ENCODE measurements at places on chromosomes 4 and X.

DNA sequence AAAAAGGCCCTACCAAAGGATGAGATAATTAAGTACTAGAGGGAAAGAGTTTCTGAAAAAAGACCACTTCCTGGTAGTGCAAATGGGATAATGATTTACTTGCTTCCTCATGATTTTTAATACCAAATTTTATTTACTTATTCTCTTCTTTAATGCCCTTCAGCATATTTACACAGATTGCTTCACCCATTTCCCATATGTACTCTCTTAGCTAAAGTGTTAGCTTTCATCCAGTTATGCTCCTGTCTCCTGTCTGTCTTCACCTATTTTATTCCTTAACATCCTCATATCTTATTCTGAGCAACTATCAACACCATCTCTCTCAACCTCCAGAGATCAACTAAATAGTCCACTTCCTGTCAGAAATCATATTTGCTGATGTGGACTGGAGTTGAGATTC is 183.2 kb upstream of the HS3ST1 start:
- DNase-seq, result no peak

DNA sequence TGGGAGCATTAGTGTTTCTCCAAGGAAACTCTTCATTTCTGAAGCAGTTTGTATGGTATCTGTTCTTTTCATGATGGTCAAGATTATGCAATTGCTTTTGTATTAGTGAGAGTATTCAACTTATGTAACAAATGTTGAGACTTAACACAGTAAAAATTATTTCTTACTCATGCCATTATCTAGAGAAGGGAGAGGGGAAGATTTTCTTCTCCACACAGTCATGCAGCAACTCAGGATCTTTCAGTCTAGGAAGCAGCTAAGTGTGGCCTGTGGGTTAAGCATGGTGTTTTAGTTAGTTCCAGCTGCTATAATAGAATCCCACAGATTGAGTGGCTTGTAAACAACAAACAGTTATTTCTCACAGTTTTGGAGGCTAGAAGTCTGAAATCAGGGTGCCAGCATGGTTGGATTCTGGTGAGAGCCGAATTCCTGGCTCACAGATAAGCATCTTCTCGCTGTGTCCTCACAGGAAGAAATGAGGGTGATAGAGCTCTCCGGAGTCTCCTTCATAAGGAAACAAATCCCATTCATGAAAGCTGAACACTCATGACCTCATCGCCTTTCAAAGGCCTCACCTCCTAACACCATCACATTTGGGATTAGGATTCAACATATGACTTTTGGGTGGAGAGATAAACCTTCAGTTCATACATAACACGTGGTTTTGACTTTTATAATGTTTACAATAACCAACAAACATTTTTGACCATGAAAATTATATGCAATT is 101.2 kb downstream of the FRMPD4 start:
- DNase-seq, result no peak

DNA sequence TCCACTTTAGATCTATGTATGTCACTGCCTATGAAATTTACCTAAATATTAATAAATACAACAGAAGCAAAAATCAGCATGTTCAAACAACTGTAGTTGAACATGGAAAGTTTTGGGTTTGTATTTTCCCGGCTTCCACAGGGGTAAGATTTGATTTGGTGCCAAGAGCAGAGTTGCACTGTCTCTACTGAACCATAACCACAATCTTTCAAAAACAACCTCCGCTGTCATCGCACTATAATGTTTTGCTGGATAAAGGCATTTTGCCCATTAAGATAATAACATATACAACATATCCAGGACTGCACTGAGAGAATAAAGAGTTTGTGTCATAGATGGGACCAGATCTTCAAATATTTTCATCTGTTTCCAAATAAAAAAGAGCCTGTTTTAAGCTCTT is 94.9 kb downstream of the TENM3 start:
- DNase-seq, result no peak

DNA sequence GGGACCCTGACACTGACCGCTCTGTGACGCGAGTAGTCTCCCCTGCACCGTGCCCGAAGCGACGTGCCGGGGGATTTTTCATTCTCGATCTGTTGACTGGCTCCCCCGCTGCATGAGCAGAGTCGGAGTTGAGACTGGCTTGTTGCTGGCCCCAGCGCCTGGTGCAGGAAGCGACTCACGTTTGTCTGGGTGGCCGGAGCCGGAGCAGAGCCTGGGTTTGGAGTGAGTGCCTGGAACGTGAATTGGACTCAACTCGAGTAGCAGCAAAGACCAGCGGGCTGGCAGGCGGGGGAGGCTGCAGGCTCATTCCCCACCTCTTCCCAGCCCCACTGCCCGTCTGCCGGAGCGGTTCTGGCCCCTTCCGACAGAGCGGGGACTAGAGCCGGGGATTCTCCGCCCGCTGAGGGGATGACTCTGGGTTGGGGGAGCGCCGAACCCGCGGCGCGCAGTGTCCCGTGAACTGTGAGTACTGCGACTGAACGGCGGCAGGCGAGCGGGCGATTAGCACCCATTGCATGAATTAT is 554 bp downstream of the PCDH7 start:
- DNase-seq, result no peak

DNA sequence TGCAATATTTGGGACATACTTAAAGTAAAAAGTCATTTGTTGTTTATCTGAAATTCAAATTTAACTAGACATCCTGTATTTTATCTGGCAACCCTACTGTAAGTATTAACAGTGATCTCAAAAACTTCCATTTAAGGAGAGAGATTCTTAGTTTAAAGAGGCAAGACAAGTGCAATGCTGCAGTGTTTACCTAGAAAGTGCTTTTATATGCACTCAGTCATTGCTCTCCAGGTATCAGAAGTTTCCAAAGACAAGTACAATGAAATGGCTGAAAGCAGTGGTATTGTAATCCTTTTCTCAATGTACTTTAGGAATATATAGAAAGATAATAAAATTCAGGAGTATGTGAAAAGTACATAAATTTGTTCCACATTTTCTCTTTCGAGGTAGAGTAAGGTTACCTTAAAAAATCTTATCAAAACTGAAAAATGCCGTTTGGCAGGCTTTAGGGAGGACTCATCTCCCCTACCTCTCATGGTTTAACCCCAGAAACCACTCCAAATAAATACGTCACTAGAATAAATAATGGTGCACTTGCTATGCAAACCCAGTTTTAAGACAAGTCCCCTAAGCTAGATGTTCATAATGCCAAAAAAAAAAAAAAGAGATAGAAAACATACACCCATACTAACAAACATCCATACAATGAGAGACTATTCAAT is 45.7 kb downstream of the ELF2 start:
- DNase-seq, result no peak

- DNase-seq, result no peak
These were observed 80.4 kb upstream of the GPC4 start for GRCh38 chrX:133495464-133496391.

DNA sequence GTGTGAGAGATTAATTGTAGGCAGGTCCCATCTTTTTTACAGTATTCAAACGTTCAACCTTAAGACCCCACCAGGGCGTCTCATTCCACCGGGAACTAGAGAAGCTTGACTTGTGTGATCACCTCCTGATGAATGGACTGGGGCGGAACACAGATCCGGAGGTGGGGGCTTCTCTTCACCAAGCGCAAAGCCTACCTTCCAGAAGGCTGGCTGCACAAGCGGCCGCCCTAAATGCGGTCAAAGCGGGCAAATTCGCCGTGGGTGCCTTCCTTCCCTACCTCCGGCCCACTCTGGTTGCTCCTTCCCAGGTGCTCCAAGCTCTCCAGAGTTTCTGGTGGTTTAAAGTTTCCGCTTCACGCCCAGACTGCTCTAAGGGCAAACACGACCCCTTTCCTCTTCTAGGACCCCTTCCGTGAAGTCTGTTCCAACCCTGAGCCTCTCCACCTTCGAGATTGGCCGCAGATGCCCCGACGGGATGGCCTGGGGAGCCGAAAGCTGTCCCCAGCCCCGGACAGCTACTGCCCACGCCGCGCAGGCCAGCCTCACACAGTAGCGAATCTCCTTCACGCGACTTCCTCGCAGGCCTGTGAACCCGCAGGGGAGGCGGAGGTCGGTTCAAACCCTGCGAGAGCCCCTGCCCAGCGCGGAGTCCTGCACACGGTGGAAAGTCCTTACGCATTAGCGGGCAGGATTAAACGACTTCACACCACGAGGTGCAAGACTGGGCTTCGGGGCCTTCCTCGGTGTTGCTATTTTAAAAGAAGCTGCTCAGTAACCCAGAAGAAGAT is 1.6 kb upstream of the WWC2 start:
- no peak for DNase-seq

- DNase-seq, result no peak
These were observed 105.8 kb downstream of the CXCL13 start for GRCh38 chr4:77711469-77711868.

- no peak for DNase-seq
These were observed 255.2 kb downstream of the SLC39A8 start for GRCh38 chr4:102089850-102090621.

GRCh38 chr4:53233114-53233795 is 132.6 kb downstream of the SCFD2 start:
- DNase-seq, result no peak

- no peak for DNase-seq
These were observed 905.3 kb upstream of the INTU start for GRCh38 chr4:126727461-126727860.

DNA sequence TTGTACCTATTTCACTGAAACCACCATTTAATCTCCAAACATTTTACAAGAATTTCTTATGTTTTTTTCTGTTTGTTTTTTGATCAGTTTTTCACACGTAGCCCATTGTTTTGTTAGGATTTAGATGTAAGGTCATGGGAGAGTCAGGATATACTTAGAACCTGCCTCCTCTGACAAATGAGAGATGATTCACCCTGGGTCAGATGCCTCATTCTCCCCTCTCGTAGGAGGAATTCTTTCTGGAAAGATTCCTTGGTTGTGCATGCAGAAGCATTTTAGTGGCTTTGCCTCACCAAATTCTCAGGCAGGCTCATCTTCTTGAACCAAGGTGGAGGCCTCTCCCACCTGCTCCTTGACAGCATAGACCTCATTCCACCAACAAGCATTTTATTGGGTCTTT is 599.3 kb downstream of the SPRY1 start:
- no peak for DNase-seq

- DNase-seq, result peak; percentile 6
These were observed 182.5 kb upstream of the NPY2R start for GRCh38 chr4:155025762-155026457.

DNA sequence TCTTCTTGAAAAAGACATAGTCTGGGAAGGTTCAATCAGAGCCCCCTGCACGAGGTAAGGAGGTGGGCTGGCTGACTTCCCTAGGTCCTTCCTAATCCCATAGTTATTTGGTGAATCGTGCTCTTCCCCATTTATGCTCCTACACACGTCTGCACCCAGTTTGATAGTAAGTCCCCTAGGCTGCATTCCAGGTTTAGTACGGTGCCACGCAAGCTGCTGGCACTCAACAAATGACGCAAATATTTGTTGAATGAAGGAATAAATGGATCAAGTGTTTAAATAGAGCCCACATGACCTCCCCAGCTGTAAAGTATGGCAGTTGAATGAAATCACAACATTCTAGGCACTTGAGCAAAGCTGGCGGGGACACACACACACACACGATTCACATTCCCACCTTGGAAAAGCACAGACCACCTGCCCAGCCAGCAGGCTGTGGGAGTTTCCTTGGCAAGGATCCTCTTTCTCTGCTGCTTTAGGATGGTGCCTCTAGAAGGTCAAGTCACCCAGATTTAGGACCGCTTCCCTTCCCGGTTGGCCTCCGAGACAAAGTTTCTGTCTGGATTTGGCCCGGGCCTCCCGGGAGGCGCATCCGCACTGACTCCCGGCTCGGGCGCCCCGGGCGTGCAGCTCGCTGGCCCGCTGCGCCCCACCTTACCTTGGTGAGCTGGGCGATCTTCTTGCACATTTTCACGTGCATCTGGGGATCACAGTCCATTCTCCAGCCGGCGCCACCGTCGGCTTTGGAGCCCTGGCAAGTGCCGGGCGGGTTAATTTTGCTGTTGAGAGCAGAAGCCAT is 721 bp downstream of the FAM184B start:
- peak; percentile 2 for DNase-seq

GRCh38 chr4:47084795-47085194 is 53.4 kb downstream of the GABRB1 start:
- no peak for DNase-seq

DNA sequence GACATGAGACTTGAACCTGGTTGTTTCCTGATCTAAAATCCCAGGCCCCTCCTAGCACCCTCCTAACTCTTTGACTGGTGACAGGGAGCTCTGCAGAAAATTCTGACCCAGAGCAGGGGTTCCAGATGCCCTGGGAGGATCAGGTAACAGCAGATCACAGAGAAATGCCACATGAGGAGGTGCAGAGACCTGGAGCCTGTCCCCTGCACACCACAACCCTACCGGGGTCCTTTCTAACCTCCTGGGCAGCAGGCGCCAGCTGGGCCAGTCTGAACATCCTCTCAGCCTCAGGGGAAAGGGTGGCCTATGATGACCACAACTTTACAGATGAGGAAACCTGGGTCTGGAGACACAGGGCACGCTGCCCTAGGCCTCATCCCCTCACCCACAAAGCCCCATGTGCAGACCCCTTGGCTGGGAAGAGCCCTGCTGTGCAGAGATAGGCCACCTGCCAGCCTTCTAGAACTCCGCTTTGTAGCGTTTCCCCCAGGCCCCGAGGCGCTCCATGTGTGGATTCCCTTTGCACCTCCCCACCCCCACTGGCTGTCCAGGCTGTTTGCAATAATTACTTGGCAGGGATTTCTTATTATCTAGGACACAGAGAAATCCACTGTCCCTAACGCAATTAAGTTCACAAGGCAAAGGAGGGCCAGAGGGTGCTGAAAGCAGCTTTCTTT is 36.5 kb downstream of the WDR1 start:
- DNase-seq, result no peak

GRCh38 chr4:174222266-174222872 is 61.1 kb downstream of the FBXO8 start:
- DNase-seq, result no peak

GRCh38 chr4:4752576-4753401 is 106.7 kb upstream of the MSX1 start:
- DNase-seq, result no peak

GRCh38 chrX:149829751-149830191 is 48.0 kb downstream of the MAGEA9 start:
- DNase-seq, result no peak

DNA sequence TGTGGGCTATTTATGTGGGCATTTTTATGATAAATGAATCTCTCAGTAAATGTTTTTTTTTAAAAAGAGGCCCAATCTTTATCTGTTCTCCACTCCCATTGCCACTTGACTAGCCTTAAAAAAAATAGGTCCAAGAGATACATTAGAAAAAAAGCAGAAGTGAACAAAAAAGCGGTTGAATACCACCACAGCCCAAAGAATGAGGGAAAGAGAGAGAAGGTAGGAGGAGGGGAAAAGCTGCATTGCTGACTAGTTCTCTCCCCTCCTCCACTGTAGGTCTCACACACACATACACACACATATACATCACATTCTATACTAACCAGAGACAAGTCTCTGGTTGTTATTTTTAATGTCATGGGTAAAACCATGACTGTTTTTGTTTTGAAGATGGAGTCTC is 95.8 kb upstream of the IL13RA1 start:
- no peak for DNase-seq

DNA sequence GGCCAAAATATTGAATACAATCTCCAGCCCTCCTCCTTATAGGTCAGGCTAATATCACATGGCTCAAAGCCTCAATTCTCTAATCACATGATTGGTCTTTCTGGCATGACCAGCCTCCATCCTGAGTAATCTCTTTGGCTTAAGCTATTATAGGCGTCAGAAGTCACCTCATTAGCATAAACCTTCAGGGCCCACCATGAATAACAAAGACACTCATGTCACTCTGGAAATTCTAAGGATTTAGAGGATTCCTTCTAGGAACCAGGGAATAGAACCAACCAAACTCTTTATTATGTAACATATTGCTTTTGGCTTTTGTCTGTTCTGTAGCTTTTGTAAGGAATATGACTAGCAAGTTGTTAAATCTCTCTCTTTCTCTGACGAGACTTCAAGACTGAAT is 109.2 kb upstream of the IGFBP7 start:
- no peak for DNase-seq
